Stimulated activated CD8-positive, alpha-beta memory T cell treated with anti-CD3 and anti-CD28 coated beads, Interleukin-15, amount 100 ng/mL, for 1 hour (primary cell): ENCODE measurements at places on chromosomes 16 and 17.
A peak's percentile ranks its signal among the peaks of the same experiment; 100 is the strongest.

- no peak for DNase-seq
These were observed 292.0 kb upstream of the TNRC6C start for GRCh38 chr17:77666462-77666861.

GRCh38 chr16:19294156-19294649 lies 8.7 kb downstream of the CLEC19A start:
- DNase-seq: no peak

- DNase-seq: no peak
These were observed 62.9 kb upstream of the CPHXL start for GRCh38 chr16:75789237-75789636.

DNA sequence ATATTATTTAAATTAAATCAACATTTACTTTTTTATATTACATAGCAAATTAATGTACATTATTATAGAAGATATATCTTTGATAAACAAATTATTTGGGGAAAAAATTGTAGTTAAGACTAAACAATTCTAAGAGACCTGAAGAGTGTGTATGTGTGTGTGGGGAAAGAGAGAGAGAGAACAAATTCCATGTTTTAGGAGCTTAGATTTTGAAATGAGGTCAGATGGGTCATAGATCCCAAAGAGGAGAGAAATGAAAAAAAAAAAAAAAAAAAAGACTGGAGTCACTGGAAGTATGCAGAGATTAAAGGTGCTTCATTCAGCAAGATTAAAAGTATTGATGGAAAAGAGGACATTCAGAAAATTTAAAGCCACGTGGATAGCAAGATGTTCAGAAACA lies 206.8 kb downstream of the CNTNAP4 start:
- DNase-seq: no peak

DNA sequence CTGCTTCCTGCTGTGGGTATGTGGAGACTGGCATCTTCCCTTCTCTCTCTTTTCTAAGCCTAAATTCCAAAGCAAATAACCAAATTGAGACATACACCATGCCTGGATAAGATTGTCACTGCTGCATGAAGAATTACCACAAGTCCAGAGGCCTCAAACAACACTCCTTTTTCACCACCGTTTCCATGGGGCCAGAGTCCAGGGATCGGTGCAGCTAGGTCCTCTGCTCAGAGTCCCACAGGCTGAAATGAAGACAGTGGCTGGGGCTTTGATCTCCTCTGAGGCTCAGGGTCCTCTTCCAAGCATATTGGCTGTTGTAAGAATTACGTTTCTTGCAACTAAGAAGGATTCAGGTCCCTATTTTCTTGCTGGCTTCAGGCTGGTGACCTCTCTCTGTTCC lies 130.4 kb downstream of the SLC39A11 start:
- no peak for DNase-seq

DNA sequence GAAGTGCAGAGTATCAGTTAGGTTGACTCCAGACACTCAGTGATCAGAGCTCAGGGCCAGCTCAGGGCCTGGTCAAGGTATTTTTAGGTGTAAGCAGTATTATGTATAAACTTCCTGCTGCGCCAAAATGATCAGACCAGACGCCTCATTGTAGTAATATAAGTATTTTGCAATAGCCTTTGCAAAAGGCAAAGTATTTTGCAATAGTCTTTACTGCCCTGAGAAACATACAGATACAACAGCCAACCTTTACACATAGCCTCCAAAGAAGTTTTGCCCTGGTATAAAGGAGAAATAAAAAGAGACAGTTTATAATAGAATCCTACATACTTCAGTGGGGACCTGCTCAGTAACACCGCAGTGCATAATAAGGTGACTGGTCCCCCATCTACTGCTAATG lies 333.0 kb upstream of the EEF2KMT start:
- DNase-seq: no peak

DNA sequence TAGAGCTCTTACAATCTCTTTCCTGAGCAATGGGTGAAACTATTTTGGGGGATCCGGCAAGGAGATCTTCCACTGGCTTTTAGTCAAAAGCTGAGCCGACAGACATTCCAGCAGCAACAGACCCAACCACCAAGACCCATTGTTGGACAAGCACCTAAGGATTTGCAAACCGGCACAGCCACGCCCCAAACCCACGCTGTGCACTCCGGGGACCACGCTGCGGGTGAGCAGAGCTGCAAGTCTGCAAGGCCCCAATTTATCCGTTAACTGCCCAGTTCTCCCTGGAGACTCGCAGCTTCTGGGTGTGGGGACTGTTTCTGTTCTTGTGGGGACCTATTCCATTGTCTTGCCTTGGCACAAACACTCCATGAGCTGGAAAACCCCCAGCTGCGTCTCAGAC lies 45.9 kb downstream of the C16orf95 start:
- no peak for DNase-seq

- no peak for DNase-seq
These were observed 19.4 kb downstream of the UNC45B start for GRCh38 chr17:35167046-35167445.

DNA sequence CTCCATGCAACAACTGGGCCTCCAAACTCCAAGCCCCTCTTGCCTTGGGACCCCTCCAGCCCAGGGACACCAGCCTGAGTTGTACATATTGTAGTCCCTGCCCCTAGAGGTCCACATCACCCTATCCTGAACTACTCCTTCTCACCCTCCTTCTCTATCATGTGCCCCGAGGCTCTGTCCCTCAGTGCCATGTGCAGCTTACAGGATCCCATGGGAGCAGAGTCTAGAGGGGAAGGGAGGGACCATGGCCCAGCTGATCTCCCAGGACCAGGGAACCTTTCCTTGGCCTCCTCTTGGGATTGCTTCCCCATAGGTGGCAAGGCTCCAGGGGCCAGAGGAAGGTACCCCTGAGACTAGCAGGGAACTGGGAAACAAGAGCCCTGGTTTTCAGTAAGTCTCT lies 35.3 kb downstream of the TMEM132E start:
- no peak for DNase-seq

GRCh38 chr17:21275047-21275578 lies 9.4 kb upstream of the MAP2K3 start:
- DNase-seq: no peak

DNA sequence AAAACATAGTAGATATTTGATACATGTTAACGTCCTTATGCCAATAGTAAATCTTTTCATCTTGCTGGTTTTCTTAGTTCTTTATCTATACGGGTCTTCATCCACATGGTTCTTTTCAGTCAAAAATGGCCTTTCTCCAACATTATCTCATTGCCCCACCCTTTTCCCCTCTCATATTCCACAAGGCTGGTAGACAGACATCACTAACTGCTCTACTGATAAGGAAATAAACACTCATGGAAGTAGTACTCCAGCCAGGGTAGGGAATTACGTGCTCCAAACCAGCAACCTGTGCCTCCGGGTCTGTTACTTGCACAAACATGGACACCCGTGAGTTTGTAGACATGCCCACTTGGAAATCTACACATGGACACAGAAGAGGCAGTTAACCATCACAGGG lies 141.4 kb downstream of the XYLT1 start:
- DNase-seq: no peak

- no peak for DNase-seq
These were observed 12.1 kb downstream of the DNAJC7 start for GRCh38 chr17:42005166-42005565.

- DNase-seq: no peak
These were observed 4.4 kb downstream of the MVP start for GRCh38 chr16:29824589-29825144.

DNA sequence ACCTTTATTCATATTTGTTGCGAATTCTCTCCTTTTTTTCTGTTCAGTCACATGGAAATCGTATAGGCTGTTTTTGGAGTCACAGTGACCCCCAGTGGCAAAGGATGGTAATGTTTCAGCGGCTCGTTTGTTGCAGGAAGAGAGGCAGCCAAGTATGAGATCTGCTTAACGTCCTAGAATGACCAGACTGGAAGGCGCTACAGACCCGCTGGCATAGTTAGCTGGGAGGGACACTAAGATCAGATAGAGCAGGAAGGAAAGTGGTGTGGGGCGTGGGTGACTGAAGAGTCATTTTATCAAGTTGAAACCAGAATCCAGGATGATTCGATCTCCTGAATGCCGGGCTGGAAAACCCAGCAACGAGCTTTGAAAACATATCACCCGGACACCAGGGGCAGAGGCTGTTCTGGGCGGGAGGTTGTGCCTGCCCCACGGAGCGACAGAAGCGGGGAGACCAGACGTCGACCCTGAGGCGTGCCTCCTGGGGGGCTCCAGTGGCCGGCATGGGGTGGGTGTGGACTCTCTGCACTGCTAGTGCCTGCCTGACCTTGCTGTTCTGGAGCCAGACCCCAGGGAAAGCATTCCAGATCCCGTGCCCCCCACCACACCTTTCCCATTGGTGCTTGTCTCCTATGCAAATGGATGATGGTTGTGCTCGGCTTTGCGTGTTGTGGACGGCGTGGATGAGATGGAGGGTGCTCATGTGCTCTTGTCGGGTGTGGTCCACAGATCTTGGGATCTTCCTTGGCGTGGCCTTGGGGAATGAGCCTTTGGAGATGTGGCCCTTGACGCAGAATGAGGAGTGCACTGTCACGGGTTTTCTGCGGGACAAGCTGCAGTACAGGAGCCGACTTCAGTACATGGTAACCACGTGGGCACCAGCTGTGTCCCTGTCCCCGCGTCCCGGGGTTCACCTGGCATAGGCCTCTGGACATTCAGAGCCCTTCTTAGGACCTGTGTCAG lies 7.7 kb downstream of the IL34 start:
- DNase-seq: peak; percentile 72

DNA sequence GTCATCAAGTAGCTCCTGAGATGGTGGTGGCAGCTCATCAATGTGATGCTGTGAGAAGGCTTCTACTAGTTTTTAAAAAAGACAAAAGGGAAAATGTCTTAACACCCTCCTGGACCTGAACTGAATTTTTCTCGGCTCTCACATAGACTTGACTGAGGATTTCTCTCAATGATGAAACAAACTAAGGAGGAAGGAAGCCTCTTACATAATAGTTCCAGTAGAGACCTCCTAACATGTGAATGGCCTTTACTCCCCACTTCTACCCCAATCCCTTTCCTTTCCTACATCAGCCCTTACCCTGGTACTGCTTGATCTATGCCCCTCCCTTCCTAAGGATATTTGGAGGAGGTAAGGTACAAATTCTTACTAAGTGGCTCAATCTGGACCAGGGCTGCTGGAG lies 54.8 kb upstream of the MTMR4 start:
- DNase-seq: no peak

DNA sequence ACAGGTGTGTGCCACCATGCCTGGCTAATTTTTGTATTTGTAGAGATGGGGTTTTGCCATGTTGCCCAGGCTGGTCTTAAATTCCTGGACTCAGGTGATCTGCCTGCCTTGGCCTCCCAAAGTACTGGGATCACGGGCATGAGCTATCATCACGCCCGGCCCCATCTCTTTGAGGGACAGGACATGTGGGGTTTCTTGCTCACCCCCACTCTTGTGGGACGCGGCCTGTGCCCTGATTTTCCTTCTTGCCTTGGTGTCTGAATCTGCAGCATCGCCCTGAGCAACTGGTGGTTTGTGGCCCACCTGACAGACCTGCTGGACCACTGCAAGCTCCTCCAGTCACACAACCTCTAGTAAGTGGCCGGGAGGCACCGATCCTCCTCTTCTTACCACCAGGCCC lies 25.6 kb downstream of the NUP85 start:
- no peak for DNase-seq

DNA sequence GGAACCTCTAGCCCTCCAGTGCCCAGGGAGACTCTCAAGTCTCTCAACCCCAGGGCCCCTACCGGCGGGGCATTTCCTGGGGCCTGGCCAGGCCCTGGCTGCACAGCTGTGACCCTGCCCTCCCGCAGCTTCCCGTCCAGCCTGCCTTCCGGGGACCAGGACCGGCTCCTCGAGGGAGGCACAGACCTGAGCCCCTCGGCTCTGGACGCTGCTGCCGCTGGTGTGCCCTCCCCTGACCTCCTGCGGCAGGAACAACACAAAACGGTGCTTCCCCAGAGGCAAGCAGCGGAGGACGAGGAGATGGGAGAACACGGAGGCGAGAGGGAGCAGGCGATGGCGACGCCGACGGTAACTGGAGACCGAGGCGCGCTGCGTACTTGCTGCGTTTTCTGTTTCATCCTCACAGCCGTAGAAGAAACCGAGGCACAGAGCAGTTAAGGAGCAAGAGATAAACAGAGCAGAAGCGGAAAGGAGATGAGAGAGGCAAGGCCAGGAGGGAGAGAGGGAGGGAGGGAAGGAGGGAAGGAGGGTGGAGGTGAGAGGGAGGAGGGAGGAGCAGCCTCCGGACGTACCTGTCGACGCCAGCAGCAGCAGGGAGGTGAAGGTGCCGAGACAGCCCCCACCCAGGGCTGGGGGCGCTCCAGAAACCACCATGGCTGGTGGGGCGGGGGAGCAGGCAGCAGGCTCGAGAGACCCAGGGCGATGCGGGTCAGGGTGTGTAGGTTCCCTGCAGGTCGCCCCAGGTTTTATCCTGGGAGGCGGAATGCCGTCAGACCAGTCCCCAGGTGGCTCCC lies at the start of gene PRSS22:
PRSS22 (minus strand) TSS at position 720 of the 794 bp plus-strand sequence; CDS start at position 654, 66 bp downstream.
- no peak for DNase-seq
